ENCODE measurements at places on chromosomes 1 and 21. TPM values are rescaled to one million over a fixed set of nuclear protein-coding genes. Genes with fewer than 3 reads are reported as not detected.

ARMH1 gene
- total RNA-seq = 2.8 TPM

MRPL37 gene
- total RNA-seq = 138 TPM

NBPF6 gene
- total RNA-seq = not detected

SMIM1 gene
- total RNA-seq = 35.5 TPM

CFHR2 gene
- total RNA-seq = not detected

GCSAML gene
- total RNA-seq = not detected

CFAP126 gene
- total RNA-seq = not detected

C1orf185 gene
- not detected for total RNA-seq

CFHR1 gene
- total RNA-seq = 0.23 TPM

RABGAP1L gene
- 37.0 TPM for total RNA-seq

LAMTOR2 gene
- 63.4 TPM for total RNA-seq

ADAM30 gene
- not detected for total RNA-seq

UBR4 gene
- total RNA-seq = 126 TPM

VWA5B1 gene
- total RNA-seq = not detected

CLIC6 gene
- total RNA-seq = 0.05 TPM

LRRN2 gene
- total RNA-seq = 2.0 TPM

COL16A1 gene
- total RNA-seq = 7.6 TPM

DOCK7 gene
- 57.2 TPM for total RNA-seq

DNAH14 gene
- 47.0 TPM for total RNA-seq

KRTAP12-4 gene
- not detected for total RNA-seq

LRRC39 gene
- total RNA-seq = 0.26 TPM

HENMT1 gene
- 23.0 TPM for total RNA-seq

ETNK2 gene
- total RNA-seq = 6.7 TPM

GPX7 gene
- 11.2 TPM for total RNA-seq

TNFRSF9 gene
- 0.23 TPM for total RNA-seq

PROX1 gene
- 0.13 TPM for total RNA-seq

SLC19A1 gene
- 24.5 TPM for total RNA-seq

TESK2 gene
- total RNA-seq = 3.3 TPM

PRAMEF4 gene
- not detected for total RNA-seq

NEGR1 gene
- total RNA-seq = 2.7 TPM

GJA9 gene
- total RNA-seq = 0.10 TPM

COL18A1 gene
- total RNA-seq = 676 TPM

DMRTA2 gene
- total RNA-seq = not detected

C8B gene
- total RNA-seq = not detected

OR10R2 gene
- total RNA-seq = not detected

FGR gene
- 0.18 TPM for total RNA-seq

GBP3 gene
- total RNA-seq = 2.5 TPM

XCL1 gene
- total RNA-seq = not detected

OR6N1 gene
- total RNA-seq = not detected

SYT11 gene
- total RNA-seq = 4.0 TPM

TLR5 gene
- 0.21 TPM for total RNA-seq

TRAF5 gene
- 10.5 TPM for total RNA-seq

MANEAL gene
- 29.7 TPM for total RNA-seq

TMEM240 gene
- total RNA-seq = 4.1 TPM

CNIH3 gene
- 3.7 TPM for total RNA-seq

CD2 gene
- 0.10 TPM for total RNA-seq

RPTN gene
- total RNA-seq = not detected

PLCH2 gene
- 41.2 TPM for total RNA-seq

HCRTR1 gene
- 0.18 TPM for total RNA-seq

NHLH1 gene
- total RNA-seq = 0.18 TPM

HSF2BP gene
- 4.2 TPM for total RNA-seq

RGS16 gene
- 0.23 TPM for total RNA-seq

MYBPHL gene
- total RNA-seq = not detected

CELA3B gene
- total RNA-seq = 3.4 TPM

CEP85 gene
- total RNA-seq = 51.8 TPM

ADCY10 gene
- total RNA-seq = 0.10 TPM

FMO5 gene
- 0.57 TPM for total RNA-seq
